Cardiac septum (tissue), 1 donor: ENCODE measurements at places on chromosomes 3 and 15.

DNA sequence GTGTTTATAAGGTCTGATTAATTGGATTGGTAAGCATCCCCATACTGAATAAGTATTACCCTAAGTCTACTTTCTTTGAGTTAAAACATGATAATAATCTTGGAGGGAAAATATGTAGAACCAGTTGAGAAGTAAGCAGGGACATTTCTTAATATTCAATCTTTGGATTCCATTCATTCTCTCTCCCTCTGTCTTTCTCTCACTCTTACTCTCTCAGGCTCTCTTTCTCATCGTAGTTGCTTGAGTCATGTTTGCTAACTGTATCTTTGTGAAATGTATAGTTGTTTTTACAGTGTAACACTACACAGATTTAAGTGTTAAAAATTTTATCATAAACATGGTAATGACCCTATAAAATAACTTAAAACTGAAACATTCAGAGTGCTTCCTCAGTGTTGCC, 163.8 kb downstream of the RSRC1 start:
- no peak for DNase-seq

DNA sequence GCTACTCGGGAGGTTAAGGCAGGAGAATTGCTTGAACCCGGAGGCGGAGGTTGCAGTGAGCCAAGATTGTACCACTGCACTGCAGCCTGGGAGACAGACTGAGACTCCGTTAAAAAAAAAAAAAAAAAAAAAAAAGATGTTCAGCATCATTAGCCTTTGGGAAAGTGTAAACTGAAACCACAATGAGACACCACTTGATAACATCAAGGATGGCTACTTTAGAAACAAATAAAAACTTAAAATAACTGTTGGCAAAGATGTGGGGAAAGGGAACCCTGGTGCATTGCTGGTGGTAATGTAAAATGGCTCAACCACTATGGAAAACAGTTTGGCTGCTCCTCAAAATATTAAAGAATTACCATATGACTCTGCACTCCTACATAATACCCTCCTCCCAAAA, 1.9 kb downstream of the LEO1 start:
- no peak for DNase-seq

GRCh38 chr15:42474827-42475226, 16.1 kb downstream of the ZNF106 start:
- DNase-seq: no peak

DNA sequence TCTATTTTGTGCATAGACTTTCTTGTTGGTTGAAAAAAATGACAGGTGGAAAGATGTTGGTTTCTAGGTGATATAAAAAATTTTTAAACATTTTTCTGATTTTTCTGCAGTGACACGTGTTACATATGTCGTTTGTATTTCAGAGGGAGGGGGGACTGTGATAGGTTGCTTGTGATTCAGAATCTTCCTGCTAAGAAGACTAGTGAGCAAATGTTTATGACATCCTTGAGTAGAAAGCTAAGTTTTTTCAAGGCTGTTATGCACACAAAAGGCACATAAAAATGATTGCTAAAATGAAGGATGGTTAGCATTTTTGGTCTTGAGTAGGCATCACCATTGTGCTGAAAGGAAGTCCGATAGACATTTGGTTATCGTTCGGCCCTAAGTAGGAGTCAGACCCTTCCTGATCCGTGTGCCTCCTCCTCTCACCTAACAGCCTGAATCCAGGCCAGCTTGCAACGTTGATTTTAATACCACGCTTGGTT, 1.5 kb downstream of the ZNF639 start:
- no peak for DNase-seq

GRCh38 chr3:27914199-27914598, 192.1 kb upstream of the EOMES start:
- DNase-seq: no peak

- no peak for DNase-seq
Measured at GRCh38 chr3:101718455-101718854, 6.0 kb upstream of the CEP97 start.

GRCh38 chr15:25939122-25939521, 76.0 kb upstream of the ATP10A start:
- DNase-seq: no peak

DNA sequence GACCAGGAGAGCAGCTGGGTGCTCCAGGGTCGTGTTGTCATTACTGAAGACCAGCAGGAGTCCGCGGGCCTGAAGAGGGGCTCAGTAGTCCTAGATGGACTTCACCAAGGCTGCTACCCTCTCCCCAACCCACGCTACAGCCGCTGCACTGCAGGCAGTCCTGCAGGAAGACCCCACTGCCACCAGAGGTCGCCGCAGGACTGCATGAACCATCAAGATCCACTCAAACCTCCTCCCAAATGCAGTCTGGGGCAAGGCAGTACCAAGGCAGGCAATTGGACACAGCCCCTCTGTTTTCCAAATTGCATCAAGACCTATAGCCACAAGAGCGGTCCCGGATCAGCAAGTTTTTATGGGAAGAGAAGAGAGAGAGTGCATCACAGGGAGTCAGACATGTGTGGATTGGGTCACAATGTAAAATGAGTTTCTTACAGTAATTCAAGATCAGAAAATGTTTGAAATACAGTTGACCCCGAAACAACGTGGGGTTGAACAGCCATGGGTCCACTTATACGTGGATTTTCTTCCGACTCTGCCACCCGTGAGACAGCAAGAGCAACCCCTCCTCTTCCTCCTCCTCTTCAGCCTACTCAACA, 46.7 kb downstream of the DZIP1L start:
- peak; percentile 92 for DNase-seq

- no peak for DNase-seq
Measured at GRCh38 chr3:192928720-192929119, 11.1 kb upstream of the MB21D2 start.

DNA sequence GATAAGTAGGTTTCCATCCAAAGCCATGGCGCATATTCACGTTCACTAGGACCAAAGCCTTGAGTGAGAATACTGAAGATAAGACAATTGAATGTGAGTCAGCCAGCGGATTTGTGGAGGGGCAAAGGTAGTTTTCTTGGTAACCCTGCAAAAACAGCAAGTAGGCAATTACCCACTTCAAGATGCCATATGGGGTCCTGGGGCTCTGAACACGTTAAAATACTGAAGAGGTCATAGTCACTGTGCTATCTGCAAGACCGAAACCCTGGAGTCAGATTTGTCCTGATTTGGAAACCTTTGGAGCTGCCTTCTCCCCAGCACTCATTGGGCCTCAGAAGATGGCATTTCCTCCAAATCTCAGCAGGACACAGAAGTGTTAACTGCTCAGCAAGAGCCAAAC, 646.9 kb upstream of the LMCD1 start:
- DNase-seq: no peak

GRCh38 chr15:65408324-65409035, 14.3 kb downstream of the IGDCC4 start:
- no peak for DNase-seq
